ENCODE measurements at places on chromosomes 5 and 9.

DNA sequence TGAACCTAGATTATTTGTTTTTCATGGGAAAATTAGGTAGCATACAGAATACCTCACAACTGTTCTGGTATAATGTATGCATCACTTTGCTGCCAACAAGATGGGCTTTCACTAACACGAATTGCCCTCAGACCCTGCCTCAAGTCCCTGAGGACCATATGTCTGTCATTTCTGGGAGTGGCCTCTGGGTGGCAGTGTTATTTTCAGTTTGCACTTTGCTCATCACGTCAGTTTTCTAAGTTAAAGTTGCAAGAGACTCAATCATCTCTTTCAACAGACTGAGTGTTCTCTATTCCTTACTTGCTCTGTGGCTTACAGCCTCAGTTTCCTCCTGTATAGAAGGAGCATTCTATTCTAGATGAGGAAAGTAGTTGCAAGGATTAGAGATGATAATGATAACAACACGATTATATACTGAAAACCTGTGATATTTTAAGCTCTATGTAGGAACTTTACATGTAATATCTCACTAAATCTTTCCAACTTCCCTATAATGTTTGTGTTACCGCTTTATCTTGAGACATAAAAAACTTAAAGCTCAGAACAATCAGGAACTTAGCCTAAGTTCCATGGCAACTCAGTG, 55.7 kb downstream of the TSSK1B start:
- DNase-seq, result peak; percentile 62

- no peak for DNase-seq
Measured at GRCh38 chr5:33711094-33711679, 180.6 kb downstream of the ADAMTS12 start.

- no peak for DNase-seq
Measured at GRCh38 chr9:90720621-90721265, 78.1 kb upstream of the DIRAS2 start.

GRCh38 chr9:88829276-88829675, 162.0 kb upstream of the S1PR3 start:
- DNase-seq, result peak; percentile 39

- no peak for DNase-seq
Measured at GRCh38 chr9:72454871-72455491, 66.4 kb upstream of the TMC1 start.

GRCh38 chr9:97907046-97907445, 15.3 kb downstream of the TRMO start:
- DNase-seq, result no peak

DNA sequence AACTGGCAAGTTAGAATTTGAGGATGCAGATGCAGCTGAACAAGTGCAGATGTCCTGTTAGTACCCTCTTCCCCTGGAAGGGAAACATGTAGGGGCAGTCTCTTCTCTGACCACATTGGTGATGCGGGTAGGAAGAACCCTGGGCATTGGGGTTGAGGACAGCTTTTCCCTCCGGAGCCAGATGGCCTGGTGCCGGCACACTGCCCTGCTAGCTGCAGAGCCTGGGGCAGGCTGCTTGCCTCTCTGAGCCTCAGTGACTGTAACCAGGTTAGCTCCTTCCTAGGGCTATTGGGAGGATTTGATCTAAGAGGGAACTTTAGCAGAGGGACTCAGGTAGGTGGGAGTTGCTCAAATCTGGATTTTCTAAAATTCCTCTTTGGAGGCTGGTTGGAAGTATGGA, 148.4 kb downstream of the HSPA4 start:
- DNase-seq, result no peak

- no peak for DNase-seq
Measured at GRCh38 chr5:111548992-111549649, 36.8 kb upstream of the STARD4 start.

- DNase-seq, result no peak
Measured at GRCh38 chr5:125537661-125538060, 791.2 kb upstream of the ZNF608 start.

DNA sequence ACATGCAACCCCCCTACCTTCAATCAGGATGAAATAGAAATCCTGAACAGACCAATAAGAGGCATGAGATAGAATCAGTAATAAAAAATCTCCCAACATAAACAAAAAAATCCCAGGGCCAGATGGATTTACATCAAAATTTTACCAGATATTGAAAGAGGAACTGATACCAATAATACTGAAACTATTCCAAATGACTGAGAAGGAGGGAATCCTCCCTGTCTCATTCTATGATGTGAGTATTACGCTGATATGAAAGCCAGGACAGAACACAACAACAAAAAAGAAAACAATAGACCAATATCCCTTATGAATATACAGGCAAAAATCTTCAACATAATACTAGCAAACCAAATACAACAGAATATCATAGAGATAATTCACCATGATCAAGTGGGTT, 109.0 kb upstream of the SMC2 start:
- DNase-seq, result no peak

- DNase-seq, result no peak
Measured at GRCh38 chr5:55913466-55914413, 62.6 kb downstream of the IL31RA start.

DNA sequence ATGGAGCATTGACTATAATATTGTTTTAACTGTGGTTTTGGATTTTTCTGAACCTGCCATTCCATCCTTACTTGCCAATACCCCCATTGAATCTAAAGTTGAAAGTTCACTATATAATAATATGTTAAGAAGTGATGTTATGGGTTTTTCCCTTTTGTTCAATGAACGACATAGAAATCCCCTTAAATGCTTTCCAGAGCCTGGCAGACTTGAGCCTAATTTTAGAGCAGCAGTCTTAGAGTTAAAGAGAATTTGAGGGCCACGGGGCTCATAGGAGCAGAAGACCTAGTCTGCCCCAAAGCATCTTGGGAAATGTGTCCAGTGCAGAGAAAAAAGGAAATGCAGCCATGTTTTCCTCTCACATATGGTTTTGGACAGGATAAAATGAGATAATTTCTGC, 146.1 kb upstream of the SLC44A1 start:
- DNase-seq, result no peak

GRCh38 chr5:136516637-136517036, 151.3 kb upstream of the TRPC7 start:
- DNase-seq, result no peak

DNA sequence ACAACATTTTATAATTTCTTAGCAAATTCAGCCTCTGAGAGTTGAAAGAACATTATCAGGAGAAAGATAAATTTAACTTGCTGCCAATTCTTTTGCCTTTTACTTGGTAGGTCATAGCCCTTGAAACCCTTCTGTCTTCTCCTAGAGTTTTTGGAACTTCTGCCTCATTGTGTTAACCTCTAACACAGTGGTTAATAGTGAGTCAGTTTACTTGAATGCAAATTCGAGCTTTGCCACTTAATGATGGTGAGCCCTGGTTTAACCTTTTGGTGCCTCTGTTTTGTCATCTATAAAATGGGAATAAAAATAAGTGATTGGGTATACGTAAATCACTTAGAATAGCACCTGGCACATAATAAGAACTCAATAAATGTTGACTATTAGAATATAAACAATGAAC, 1.8 kb upstream of the INIP start:
- no peak for DNase-seq

GRCh38 chr5:28726815-28727214, 1688.4 kb upstream of the CDH9 start:
- DNase-seq, result no peak

DNA sequence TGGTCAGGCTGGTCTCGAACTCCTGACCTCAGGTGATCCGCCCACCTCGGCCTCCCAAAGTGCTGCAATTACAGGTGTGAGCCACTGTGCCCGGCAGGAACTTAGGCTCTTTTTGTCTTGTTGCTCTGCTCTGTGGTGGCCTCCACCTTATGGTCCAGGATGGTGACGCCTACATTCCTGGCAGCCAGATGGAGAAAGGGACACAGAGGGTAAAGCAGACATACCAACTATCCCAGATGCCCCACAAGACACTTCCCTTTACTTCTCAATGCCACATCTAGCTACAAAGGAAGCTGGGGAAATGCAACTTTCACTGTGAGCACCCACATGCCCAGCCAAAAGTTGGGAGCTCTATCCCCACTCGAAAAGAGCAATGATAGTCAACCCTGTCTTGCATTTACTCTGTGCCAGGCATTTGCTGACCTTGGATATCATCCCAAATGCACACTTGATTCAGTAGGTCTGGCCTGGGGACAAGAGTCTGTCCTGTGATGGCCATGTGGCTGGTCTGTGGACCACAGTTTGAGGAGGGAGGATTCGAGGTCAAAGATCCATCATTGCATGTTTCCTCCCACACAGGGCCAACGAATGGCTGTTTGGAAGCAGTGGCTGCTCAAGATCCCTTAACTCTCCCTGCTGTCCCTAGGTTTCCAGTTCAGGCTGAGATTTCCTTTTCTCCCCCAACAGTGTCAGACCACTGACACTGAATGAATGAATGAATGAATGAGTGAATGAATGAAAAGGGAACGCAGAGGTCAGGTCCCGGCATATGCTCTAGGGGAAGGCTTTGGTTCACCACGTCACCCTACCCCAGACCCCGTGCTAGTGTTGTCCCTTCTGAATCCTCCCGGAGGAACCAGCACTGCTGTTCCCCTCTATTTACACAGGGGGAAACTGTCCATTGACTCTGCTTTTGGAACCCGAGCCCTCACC, 1.4 kb upstream of the ERGIC1 start:
- DNase-seq, result no peak

DNA sequence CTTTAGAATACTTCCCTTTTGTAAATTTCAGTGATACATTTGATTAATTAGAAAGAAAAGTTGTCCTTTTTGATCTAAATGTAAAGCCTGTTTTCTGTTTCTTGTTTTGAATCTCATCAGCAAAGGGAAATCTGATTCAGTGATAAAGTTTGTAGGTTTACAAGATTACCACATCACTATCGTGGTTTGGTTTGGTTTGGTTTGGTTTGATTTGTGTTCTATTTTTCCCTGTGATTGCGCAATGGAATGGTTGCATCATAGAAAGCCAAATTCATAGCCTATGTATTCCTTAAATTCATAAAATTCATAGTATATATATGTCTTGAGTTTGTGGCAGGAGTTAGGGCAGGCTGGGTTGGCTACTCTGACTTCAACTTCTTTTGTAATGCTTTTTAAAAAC, 15.2 kb downstream of the SRFBP1 start:
- peak; percentile 24 for DNase-seq

DNA sequence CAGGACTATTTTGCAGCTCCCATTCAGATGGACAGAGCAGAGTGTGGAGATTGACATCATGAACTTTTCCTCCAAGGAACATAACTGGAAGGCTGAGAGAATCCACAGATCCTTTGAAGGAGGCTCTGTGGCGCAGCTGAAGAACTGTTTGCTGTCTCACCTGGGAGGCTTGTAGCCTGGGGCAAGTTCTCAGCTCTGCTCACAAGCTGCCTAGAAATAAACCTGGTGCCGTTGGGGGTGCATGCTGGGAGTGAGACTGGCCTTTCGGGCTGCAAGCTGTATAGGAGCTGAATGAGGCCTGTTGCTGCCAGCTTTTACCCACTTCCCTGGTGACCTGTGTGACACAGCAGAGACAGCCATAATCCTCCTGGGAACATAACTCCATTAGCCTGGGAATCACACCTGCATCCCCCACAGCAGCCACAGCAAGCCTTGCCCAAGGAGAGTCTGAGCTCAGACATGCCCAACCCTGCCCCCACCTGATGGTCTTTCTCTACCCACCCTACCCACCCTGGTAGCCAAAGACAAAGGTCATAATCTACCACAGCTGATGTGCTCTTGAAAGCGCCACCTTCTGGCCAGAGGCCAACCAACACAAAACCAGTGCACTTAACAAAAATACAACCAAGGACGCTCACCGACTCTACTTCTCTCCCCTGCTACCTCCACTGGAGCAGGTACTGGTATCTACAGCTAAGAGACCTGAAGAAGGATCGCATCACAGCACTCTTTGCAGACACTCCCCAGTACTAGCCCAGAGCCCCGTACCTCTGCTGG, 205.1 kb upstream of the MRPS30 start:
- DNase-seq, result no peak

DNA sequence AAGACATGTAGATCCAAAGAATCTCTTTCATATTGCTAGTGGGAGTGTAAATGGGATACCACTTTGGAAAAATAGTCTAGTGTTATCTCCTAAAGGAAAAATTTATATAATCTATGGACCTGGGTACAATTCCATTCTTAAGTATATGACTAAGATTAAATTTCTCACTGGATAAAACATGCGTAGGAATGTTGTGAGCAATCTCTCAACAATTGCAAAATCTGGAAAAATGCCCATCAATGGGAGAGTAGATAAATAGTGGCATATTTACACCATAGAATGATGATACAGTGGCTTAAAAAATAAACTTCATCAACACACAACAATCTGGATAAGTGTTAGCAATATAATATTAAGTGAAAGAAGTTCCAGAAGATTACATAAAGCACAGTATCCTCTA, 469.5 kb downstream of the MAN2A1 start:
- peak; percentile 61 for DNase-seq

DNA sequence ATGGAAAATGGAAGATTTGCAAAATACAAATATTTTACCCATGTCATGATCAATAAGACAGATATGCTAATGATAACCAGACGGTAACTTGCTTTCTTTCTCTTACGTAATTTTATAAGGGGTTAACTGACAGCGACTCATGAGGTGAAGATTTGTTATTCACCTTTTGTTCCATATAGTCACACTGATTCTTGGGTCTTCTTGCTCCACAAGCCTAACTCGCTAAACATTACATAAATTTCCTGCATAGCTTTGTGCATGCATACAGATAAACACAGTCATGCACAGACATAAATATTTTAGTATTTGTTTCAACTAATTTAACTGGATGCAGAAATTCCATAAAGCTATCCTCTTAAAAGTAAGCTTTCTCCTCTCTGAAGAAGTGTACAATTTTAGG, 225.9 kb downstream of the VPS13A start:
- DNase-seq, result no peak

- DNase-seq, result no peak
Measured at GRCh38 chr5:146040527-146040926, 64.8 kb downstream of the PLAC8L1 start.

- DNase-seq, result peak; percentile 41
Measured at GRCh38 chr9:100294341-100294740, 58.4 kb downstream of the TEX10 start.

- DNase-seq, result no peak
Measured at GRCh38 chr5:6496207-6496584, 47.5 kb downstream of the UBE2QL1 start.

GRCh38 chr5:151961557-151961956, 36.9 kb upstream of the GLRA1 start:
- DNase-seq, result peak; percentile 30

- DNase-seq, result no peak
Measured at GRCh38 chr5:131794586-131794985, 2.2 kb downstream of the FNIP1 start.

- DNase-seq, result no peak
Measured at GRCh38 chr9:114015607-114016006, 62.5 kb downstream of the AMBP start.
